ENCODE measurements at places on chromosomes 2 and 18.
A peak's percentile ranks its signal among the peaks of the same experiment; 100 is the strongest.

GRCh38 chr18:37871561-37871960 lies 306.0 kb upstream of the CELF4 start:
- no peak for DNase-seq

GRCh38 chr18:71643822-71644221 lies 900.3 kb downstream of the CBLN2 start:
- DNase-seq, result no peak

- no peak for DNase-seq
Measured at GRCh38 chr2:137444970-137445369, 519.3 kb upstream of the HNMT start.

DNA sequence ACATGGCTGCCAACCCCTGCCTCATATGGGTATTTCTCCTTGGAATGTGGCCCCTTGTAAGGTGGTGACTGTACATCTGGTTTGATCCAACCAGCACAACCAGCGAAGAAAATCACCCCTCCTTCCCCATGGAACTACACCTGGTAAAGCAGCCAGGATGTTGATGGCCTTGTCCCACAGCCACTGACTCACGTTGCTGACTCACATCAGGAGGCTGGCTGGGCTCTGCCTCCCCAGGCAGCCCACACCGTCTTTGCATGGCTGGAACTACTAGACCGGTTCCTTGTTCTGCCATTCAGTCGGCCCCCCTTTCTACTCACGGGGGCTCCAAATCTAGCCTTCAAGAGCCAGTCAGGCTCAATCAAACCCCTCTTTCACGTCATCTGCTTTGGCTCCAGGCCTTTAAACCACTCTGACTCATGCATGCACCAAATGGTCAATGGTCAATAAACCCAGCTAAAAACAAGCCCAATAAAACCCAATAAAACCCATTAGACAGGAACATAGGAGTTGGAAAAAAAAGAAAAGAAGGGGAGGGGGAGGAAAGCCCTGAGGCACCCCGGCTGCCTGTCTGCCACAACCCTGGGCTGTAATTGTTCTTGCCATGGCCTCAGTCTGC lies 114.8 kb downstream of the PLB1 start:
- no peak for DNase-seq

DNA sequence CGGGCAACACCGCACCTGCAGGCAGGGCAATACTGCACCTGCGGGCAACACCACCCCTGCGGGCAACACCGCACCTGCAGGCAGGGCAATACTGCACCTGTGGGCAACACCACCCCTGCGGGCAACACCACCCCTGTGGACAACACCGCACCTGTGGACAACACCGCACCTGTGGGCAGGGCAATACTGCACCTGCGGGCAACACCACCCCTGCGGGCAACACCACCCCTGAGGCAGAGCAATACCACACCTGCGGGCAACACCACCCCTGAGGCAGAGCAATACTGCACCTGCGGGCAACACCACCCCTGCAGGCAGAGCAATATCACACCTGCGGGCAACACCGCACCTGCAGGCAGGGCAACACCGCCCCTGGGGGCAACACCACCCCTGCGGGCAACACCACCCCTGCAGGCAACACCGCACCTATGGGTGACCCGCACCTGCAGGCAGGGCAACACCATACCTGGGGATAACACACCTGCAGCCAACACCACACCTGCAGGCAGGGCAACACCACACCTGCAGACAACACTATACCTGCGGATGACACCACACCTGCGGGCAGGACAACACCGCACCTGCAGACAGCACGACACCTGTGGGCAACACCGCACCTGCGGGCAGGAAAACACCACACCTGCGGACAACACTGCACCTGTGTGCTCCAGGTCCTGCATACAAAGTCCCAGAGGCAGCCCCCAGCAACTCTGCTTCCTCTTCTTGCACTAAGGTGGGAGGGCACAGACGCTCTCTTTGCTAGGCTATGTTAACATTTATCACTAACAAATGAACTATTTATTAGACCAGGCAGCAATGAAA lies 57.7 kb downstream of the EIPR1 start:
- DNase-seq, result no peak

- DNase-seq, result no peak
Measured at GRCh38 chr2:228705318-228705717, 523.8 kb upstream of the SPHKAP start.

DNA sequence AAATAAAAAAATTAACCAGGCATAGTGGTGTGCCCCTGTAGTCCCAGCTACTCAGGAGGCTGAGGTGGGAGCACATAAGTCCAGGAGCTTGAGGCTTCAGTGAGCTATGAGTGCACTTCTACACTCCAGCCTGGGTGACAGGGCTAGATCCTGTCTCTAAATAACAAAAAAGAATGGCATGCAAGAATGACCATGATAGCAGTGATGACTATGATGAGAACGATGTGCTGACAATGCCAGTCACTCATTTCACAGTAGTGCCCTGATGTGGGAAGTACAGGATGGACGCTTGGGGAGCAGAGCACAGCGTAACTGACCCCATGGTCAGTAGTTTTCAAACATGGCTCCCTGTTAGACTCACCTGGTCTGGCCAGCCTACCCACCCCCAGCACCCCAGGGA lies 139.1 kb downstream of the VAPA start:
- DNase-seq, result no peak

- no peak for DNase-seq
Measured at GRCh38 chr2:41207578-41207977, 755.7 kb upstream of the SLC8A1 start.

DNA sequence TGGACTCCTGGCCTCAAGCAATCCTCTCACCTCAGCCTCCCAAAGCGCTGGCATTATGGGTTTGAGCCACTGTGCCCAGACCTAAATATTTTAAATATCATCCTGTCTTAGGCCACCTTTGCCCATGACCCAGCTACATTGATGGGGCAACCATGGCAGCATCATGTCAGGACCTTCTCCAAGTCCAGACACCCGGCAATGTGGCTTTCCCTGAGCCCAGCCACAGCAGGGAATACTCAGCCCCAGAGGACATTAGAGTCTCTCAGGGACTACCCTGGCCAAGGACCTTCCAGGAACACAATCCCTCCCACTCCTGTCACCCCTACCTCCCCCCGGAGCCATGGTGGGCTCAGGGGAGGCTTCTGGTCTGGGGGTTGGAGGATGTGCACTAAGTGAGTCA lies 72.8 kb downstream of the SMAD7 start:
- no peak for DNase-seq

- no peak for DNase-seq
Measured at GRCh38 chr18:31273812-31274527, 44.0 kb upstream of the DSG1 start.

DNA sequence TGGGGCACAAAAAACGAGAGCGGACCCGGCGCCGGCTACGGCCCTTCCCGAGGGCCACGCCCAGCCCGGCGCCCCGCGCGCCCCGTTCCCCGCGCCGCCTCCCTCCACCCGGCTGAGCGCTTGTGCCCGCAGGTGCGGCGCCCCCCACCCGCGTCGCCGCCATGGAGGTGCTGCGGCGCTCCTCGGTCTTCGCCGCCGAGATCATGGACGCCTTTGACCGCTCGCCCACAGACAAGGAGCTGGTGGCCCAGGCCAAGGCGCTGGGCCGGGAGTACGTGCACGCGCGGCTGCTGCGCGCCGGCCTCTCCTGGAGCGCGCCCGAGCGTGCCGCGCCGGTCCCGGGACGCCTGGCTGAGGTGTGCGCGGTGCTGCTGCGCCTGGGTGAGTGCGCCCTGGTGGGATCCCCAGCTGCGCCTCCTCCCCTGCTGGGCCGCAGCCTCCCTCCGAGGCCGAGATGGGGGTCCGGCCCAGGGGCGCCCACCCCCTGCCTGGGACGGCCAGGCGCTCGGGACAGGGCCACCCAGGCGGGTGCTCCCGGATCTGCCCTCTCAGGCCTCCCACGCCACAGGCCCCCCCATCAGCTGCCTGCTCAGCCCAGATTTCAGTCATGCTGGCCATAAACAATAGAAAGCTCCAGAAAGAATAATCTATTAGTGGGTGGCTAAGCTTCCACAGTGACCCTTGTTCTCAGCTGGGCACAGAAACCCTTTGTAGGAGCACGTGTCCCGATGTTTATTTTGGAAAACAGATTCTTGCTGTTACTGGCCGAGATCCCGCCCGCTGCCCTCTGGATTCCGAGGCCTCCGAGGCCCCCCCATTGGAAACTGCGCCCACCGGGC lies 997 bp downstream of the BOK start:
- peak; percentile 39 for DNase-seq

DNA sequence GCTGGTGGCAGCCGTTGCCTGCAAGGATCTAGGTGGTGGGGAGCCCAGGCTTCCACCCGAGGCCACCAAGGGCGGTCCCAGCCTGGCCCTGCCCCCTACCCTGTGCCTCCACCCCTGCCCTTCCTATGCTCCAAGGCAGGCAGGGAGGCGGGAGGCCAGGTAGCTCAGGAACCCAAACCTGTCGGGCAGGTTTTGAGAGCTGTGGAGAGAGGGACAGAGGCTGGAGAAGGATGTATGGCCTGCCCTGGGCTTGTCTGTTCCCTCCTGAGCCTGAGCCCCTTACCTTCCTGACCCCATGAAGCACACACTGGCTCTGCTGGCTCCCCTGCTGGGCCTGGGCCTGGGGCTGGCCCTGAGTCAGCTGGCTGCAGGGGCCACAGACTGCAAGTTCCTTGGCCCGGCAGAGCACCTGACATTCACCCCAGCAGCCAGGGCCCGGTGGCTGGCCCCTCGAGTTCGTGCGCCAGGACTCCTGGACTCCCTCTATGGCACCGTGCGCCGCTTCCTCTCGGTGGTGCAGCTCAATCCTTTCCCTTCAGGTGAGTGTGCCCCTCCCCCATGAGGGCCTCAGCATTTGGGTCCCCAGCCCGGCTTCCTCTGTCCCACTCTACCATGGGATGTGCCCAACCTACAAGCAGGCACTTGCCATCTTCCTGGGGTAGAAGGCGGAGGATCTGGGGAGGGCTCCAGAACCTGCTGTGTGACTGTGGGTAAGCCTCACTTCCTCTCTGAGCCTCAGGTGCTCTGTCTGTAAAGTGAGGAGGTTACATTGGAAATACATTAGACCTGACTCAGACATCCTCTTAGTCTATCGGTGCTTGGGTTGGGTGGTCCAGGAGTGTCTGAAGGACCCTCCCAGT lies at the start of gene PROM2:
Gene PROM2, plus strand, starts transcription at position 159 of the 860 bp plus-strand sequence. Its CDS starts 137 bp downstream, at position 296.
- DNase-seq, result no peak
